ENCODE measurements at places on chromosomes 5 and 9. TPM values are rescaled to one million over a fixed set of nuclear protein-coding genes. Genes with fewer than 3 reads are reported as not detected.

- peak; percentile 55 for DNase-seq
Measured at GRCh38 chr5:95565280-95565920, 10.5 kb downstream of the ARSK start.

DNA sequence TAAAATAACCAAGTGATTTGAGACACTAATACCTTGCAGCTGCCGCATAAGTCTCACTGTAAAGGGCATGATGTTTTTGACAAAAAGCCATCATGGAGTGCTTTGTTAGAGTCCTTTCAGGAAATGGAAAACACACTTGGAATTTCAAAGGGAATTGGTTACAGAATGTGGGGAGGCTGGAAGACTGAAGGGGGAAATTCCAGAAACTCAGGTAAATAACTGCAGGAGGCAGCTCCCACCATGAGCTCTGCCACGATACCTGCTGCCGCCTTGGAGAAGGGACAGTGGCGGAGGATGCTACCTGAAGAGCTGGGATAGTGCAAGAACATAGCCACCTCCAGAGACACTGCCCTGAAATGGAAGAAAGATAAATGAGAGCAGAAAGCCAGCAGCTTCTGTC is 66.9 kb downstream of the PRKACG start:
- DNase-seq: no peak

GRCh38 chr9:109868207-109868606 is 88.2 kb downstream of the PALM2AKAP2 start:
- DNase-seq: peak; percentile 74

DNA sequence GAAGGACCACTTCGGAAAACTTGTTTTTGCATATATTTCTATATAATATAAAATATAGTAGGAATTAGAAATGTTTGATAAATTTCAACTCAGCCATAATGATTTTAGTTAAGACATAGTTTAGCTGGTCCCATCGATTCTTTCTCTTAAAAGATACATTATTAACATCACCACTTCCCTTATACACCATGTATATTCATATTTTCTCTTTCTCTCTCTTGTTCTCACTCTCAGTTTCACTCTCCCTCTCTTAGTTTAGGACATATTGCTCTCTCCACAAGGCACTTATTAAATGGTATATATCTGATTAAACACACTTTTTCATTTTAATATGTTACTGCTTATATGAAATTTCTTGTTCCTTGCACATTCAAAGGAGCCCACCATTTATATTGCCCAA is 90.1 kb upstream of the RASEF start:
- DNase-seq: no peak

DNA sequence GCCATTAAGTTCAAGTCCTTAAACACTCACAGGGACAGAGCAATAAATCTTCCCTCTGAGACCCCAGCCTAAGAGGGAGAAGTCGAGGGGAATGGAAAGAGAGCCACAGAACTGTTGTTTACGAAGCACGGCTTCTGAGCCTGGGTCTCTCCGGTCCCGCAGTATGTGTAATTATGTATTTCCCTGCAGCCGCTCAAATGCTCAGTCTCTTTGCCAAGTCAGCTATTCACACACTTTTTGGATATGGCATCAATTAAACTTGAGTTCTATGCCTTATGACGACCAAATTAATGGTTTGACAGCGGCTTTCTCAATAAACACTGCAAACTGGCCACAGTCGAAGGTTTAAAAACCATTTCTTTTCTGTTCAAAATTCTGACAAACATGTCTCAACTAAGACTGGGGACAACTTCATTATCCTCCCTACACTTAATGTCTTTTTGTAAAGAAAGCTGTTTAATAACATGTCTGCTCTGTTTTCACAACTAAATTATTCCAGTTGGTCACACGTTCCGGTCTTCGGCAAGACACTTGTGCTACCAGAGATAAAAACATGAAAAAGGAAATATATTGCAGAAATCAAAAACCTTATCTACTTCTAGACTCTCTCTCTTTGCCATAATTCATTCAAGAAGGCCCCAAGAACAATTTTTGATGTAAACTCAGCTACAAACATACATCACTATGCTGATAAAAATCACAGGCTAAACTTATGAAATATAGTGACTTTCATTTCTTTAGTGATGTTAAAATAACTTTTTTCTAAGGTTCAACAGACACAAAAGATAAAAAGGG is 203.2 kb downstream of the GAPVD1 start:
- no peak for DNase-seq

DNA sequence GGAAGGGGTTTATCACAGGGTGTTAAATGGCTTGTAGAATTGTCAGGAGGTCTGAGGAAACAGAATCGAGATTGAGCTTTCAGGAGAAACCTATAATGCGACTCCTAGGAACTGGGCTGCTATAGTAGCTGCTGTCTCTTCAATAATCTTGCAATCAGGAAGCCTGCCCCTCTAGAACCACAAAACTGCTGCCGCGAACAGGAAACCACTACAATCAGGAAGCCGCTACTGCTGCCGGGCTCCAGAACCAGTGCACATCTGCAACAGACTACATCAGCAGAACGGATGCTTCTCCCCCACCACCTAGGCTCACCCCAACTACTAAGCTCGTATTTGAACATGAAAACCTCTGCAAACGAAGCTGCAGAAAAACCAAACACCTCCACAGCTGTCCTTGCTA is 31.6 kb downstream of the TNFSF8 start:
- no peak for DNase-seq

- DNase-seq: peak; percentile 86
Measured at GRCh38 chr9:109934857-109935215, 154.8 kb downstream of the PALM2AKAP2 start.

GRCh38 chr5:101580591-101580990 is 677.5 kb upstream of the ST8SIA4 start:
- DNase-seq: peak; percentile 64

GRCh38 chr5:74056789-74057164 is 430.8 kb downstream of the ARHGEF28 start:
- DNase-seq: peak; percentile 23

DNA sequence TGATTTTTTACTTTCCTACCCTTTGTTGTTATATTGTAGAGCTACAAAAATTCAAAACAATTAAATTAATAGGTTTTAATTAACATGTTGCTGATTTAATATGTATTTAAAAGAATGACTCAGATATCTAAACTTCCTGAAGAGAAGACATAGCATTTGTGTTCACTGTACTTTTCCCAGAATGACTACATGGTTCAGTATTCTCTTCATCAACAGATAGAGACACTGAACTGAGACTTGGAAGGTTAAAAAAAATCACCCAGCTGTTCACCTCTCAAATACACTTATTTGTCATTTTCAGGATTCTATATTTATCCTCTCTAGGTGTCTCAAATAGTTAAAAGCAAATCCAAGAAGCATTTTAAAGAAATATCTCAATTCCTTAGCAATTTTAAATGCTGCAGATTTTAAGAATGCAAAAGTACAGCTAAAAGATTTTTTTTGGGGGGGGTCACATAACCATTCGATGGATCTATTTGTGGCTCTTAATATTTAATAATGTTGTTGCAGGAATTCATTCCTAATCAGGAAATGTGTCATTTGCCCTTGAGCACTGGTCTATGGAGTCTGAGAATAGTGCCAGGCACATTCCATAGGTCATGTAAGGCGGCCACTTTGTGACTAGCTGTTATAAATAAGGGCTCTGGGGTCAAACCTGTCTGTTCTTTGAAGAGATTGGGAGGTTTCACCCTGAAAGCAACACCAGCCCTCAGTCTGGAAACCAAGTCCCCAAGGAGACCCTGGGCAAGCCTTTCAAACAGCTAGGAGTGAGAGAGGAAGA is 463.1 kb downstream of the NR2F1-AS1 start:
- DNase-seq: peak; percentile 30

- DNase-seq: no peak
Measured at GRCh38 chr9:135480071-135480939, 723 bp downstream of the PPP1R26 start.

DNA sequence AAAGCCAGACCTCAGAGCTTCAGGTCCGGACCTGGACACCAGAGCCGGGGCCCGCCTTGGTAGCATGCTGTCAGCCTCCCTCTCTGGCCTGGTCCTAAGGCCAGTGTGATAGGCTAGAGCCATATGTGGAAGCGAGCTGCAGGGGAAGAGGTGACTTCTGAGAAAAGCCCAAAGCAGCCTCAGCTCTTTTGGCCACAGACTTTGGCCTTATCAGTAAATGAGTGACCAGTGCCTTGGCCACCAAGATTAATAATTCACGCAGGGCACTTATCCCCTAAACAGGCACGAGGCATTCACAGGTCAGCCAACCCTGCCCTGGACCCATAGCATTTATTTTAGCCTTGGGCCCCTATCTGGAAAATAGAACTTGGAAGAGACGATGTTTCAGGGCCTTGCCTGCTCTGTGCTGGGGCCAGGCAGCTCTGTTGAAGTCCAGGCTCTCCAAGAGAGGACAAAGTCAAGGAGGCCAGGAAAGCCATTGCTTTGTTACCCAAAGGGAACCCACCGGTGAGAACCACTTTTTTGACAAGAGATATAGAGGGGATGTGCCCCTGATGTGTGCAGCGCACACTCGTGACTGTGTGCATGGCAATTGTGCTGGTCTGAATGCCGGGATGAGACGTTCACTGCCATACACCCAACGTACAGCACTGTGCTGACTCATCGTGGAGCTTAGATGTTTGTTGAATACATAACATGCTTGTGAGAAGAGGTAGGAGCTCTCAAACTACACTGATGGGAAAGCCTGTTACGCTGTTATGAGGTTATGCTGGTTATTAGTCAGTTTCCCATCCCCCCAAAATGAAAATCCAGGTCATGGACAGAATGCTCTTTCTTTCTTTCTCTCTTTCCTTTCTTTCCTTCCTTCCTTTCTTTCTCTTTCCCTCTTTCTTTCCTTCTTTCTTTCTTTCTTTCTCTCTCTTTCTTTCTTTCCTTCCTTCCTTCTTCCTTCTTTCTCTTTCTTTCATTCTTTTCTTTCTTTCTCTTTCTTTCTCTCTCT is 5.0 kb upstream of the SLC34A1 start:
- DNase-seq: peak; percentile 90

- DNase-seq: no peak
Measured at GRCh38 chr5:2633992-2634391, 117.5 kb downstream of the IRX2 start.

- no peak for DNase-seq
Measured at GRCh38 chr5:77637998-77638762, at the start of gene OTP. OTP (minus strand) TSS chr5:77638713; CDS start chr5:77638549, 164 bp downstream.

- DNase-seq: no peak
Measured at GRCh38 chr9:2302606-2303005, 287.5 kb downstream of the SMARCA2 start.

GRCh38 chr5:54514291-54514690 is 3.3 kb upstream of the SNX18 start:
- DNase-seq: no peak

DCANP1 gene
- not detected for total RNA-seq

ELOVL7 gene
- 0.72 TPM for total RNA-seq

ZDHHC21 gene
- total RNA-seq: 10.2 TPM

DOCK8 gene
- 4.4 TPM for total RNA-seq

ECM2 gene
- 0.18 TPM for total RNA-seq

LHX3 gene
- total RNA-seq: not detected

FST gene
- 57.1 TPM for total RNA-seq

GMCL2 gene
- total RNA-seq: not detected

ZFP62 gene
- 15.0 TPM for total RNA-seq

PCDHA11 gene
- total RNA-seq: 5.8 TPM

MAST4 gene
- 22.3 TPM for total RNA-seq

ANKRD18B gene
- 5.5 TPM for total RNA-seq
